ENCODE measurements at places on chromosomes 2 and 18.

DNA sequence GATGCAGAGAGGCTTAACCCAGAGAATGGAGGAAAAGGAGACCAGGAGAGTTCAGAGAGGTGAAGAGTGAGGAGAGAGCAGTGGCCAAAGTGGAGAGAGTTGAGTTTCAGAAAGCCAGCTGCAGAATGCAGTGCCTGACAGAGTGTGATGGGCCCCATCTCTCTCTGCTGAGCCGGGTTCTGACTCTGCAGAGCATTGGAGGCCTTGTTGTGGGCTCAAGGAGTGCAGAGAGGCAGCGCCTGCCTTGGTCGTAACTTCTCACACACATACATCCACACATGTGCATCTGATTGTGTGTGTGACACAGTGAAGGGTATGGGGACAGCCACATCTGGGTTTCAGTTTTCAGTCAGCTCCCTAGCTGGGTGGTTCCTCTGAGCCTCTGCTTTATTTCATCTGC lies 58.8 kb downstream of the AGAP1 start:
- DNase-seq, result no peak

- DNase-seq, result no peak
Measured at GRCh38 chr18:57057890-57058289, 89.0 kb upstream of the BOD1L2 start.

DNA sequence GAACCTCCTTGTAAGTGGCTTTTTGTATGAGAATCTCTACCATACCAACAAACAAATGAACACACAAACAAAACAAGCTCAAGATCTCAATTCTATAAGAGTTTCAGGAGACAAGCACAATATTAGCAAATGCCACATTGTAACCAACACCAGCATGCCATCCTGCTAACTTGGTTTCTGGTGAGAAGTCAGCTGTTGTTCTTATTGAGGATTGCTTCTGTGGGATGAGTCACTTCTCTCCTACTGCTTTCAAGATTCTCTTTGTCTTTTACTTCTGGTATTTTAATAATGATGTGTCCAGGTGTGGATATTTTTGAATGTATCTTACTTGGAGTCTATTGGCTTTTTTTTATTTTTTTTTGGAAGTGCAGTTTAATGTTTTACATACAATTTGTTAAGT lies 131.7 kb downstream of the BCL2L11 start:
- DNase-seq, result no peak

- no peak for DNase-seq
Measured at GRCh38 chr2:18788592-18788991, 199.2 kb upstream of the NT5C1B start.

- no peak for DNase-seq
Measured at GRCh38 chr18:11980494-11981191, 664 bp upstream of the IMPA2 start.

DNA sequence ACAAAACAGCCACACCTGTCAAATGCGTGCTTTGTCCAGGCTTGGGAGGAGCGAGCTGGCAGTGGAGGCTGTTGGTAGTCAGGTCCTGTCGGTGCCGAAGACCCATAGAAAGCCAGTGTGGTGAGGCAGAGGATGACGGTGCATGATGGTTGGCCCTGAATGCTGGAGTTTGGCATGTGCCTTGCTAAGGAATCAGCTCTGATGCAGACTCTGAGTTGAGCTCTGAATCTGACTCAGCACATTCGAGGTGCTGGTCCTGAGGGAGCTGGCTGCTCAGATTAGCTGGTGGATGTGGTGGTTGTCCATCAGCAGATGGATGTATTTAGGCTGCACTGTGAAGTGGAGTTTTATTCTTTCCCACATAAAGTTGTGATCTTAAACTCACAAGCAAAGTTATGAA lies 111.3 kb downstream of the ARHGEF4 start:
- DNase-seq, result no peak

GRCh38 chr2:187876554-187876953 lies 322.3 kb upstream of the TFPI start:
- DNase-seq, result no peak

DNA sequence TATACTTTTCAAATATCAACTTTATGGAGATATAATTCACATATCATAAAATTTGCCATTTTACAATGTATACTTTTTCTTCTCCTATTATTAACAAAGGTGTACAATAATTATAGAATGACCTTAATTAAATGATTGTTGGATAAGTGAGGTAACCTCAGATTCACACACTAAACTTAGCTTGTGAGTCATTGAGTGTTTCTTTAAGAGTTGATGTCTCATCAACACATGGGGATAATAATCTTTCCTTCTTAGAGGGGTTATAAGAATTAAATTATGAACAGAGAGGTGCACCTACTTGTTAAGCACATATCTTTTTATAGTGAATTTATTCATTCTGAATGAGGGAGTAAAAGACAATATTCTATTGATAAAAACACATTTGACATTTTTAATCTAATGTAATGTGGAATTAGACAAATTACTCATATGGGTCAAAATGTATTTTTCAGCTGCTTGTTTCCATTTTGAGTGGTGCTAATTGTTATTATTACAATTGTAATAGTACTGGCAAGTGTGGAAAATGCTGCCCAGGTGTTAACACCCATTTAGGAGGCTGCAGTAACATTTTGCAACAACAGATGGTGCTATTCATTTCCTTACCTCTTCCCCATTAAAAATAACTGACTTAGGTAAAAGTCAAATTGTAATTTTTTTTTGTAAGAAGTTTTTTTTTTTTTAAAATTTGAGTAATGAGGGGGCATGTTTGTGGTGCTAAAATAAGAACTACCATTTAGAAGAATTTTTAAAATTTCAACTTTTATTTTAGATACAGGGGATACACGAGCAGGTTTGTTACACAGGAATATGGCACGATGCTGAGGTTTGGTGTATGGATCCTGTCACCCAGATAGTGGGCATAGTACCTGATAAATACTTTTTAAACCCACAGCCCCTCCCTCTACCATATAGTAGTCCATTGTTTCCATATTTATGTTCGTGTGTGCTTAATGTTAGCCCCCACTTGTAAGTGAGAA lies 32.1 kb upstream of the DYNAP start:
- no peak for DNase-seq

DNA sequence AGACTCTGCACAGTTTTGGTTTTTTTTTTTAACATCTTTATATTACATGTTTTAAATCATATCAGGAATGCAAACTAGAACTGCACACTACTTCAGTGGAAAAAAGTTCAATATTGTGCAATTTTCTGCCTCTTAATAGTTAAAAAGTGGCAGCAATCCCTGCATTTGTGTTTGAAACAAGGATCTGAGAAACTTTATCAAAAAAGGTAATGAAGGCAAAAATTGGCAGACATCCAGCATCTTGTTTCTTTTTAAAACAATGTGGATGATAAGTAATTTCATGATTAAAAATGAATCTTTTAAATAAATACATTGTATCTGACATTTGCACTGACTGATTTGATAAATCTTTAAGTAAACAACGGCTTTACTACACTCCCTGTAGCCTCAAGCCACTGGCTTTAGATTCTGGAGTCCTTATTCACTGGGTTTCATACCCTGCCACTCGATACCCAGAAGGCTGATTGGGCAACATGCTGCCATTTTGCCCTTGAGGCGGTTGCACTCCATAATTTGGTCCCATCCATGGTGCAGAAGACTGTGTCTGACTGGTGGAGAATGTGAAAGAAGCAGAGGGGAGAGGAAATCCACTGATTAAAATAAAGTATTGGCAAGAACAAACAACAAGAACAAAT lies 21.6 kb upstream of the C2orf42 start:
- DNase-seq, result no peak

GRCh38 chr2:131517106-131517831 lies 10.4 kb upstream of the CCDC74A start:
- no peak for DNase-seq

DNA sequence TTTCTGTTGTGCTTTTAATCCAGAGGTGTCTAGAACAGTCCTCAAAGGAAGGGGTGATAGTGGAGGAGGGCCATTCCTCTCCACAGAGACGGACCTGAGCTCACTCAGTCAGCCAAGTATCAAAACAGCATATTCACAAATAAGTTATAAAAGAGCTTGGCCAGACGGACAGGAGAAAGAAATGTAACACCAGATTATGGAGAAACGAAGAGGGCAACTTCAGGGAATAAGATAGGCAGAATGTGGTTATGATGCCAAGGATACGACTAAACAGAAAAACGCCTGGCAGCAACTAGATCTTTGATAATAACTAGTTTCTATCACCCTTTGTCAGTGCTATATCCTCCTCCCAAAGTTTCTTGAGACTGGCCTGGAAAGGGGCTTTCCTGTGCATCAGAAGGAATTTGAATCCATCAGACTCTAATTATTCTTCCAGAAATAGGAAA lies 42.5 kb downstream of the MAP4K3 start:
- no peak for DNase-seq

GRCh38 chr2:195501746-195502145 lies 155.3 kb upstream of the SLC39A10 start:
- DNase-seq, result no peak

GRCh38 chr2:119317554-119317953 lies 49.1 kb downstream of the C2orf76 start:
- DNase-seq, result no peak

GRCh38 chr2:84879584-84880394 lies 1.1 kb downstream of the TRABD2A start:
- peak; percentile 55 for DNase-seq

GRCh38 chr2:21269382-21269781 lies 145.6 kb downstream of the TDRD15 start:
- no peak for DNase-seq

DNA sequence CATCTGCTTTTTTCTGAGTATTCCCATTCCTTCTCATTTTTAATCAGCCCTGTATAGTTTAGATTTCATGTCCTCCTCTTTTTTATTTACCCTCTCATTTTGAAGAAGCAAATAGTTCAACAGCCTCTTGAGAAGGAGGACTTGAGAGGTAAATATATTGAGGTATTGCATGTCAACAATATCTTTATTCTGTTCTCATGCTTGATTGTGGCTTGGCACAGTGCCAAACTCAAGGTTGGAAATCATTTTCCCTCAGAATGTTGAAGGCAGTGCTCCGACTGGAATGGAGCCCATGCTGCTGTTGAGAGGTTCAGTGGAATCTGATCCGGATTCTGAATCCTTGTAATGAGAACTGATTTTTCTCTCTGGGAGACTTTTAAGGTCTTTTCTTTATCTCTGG lies 31.0 kb upstream of the GALNT3 start:
- peak; percentile 61 for DNase-seq

GRCh38 chr2:64325477-64325851 lies 128.5 kb upstream of the LGALSL start:
- DNase-seq, result no peak

DNA sequence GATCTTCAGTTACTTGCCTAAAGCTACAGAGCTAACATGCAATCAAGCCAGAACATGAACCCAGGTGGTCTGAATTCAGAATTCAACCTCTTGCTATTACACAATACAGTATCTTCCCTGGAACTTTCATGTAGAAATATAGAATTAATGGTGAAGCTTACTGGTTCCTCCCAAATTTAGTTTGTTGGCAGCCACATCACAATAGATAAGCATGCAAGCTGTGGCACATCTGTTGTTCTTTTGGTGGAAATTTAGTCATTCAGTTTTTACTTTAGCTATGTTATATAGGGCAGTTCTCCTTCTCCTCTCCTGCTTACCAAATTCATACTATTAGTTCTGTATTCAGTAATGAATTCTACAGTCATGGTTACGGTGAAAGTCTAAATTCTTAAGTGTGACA lies 101.0 kb upstream of the RNF152 start:
- DNase-seq, result no peak

DNA sequence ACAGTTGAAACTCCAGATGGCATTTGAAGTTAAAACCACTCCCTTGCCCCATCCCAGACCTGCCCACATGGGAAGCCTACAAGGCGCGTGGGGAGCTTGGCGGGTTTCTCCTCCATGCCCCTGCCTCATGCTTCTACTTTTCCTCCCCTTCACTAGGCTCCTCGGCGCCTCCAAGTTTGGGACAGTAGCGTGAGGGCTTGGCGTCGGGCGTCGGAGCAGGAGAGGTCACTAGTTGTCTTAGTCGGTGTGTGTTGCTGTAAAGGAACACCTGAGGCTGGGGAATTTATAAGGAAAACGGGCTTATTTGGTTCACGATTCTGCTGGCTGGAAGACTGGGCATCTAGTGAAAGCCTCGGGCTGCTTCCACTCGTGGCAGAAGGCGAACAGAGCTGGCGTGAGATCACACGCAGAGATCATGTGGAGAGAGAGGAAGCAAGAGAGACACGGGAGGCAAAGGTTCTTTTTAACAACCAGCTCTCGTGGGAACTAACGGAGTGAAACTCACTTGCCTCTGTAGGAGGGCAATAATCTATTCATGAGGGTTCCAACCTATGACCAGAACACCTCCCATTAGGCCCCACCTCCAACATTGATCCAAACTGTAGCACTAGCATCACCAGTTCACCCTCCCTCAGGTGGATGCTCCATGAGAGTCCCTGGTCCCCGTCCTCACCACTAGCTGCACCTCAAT lies 25.3 kb downstream of the ITM2C start:
- DNase-seq, result no peak

DNA sequence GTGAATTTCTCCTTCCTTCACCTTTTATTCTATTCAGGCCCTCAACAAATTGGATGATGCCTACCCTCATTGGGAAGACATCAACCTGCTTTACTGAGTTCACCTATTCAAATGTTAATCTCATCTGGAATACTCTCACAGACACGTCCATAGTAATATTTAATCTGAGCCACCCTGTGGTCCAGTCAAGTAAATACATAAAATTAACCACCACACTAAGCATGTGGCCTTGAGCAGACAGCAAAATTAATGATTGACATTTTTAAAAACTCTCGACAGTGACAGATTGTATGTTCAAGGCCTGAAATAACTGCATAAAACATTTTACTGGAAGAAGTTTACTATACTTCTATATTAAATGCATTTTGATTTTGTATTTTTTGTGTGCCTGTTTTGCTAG lies 540.6 kb upstream of the GCFC2 start:
- no peak for DNase-seq

DNA sequence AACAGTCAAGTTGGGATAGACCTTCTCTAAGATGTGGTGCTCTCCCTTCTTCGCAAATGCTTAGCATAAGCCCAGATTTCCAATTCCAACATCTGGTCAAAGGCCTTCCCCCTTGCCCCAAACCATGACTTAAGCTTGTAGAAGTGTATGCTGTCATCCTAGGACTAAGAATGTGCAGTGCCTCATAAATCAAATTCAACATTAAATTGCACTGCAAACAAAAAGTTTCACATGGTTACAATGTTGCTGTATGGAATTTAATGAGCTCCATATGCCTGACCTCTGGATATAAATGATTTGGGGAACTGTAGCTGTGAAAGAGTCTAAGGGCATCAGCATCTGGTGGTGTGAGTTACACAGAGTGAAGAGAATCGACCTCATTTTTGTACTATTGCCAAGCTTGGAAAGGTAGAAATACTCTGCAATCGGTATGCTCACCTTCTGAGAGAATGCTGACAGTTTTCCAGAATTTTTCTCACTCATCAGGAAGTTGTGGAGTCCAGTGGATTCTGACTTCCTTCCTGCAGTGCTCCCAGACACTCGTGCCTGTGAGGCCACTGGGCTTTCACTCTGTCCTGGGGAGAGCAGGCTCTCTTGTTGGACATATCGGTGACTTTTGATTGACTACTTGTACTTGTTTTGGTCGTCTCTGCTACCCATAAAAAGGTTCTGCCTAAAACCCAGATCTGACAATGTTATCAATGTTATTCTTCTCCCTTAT lies 40.6 kb downstream of the FASTKD2 start:
- no peak for DNase-seq

Data from sciatic nerve (tissue), 2 donors.